ENCODE measurements at places on chromosomes 16 and 17.

DNA sequence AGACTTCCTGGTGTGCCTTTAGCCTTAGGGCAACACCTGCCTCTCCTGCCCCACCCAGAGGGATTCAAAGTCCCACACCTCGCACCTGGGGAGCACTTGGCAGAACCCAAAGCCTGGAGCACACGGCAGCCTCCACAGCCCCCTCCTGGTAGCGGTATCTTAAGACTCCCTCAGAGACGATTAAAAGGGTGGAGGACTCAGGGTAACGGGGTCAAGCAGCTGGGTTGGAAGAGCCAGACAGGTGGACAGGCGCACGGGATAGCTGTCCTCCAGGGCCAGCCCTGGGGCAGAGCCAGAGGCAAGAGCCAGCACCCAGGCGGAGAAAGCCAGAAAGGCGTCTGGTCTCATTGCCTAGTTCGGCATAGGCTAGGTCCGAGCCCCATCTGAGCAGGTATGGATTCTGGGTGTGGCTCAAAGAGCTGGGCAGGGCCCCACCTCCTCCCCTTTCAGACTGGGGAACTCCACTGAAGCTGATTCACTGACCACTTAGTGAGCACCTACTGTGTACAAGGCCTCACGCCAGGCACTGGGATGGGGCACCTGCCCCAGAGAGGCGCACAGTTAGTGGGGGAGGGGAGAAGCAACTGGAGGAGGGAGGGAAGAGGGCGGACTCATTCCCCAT, 55.0 kb upstream of the MEAK7 start:
- DNase-seq, result no peak

DNA sequence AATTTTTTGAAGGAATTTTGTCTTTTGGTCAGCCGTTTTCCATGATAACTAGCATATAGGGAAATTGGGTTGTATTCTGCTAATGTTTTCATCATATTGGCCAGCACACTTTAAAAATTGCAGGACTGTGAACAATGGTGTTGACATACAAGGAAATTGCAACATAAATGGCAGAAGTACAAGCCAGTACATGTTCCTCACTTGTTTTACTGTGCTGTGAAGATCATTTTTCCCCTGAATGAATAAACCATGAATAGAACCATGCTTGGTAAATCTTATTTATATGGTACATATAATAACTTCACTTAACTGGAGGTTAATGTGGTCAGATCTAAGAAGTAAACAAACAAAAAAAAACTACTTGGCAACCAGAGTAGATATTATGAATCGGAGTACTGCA, 22.8 kb downstream of the OMG start:
- no peak for DNase-seq

DNA sequence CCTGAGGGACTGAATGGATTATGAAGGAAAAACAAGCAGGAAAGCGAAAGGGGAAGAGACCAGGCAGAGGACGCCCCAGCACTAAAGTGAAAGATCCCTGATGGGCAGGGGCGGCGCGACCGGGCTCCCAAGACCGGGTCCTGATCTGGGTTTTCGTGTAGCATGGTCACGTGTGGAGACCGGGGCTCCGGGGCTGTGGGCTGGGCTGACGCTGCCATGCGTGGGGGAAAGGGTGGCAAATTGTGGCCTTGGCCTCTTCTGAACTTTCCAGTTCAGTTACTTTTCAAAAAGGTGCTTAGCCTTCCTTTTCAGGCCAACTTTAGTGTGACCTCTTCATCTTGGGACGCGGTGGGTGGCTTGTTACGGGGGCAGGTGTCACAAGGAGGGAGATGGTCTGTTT, 57.5 kb downstream of the METRNL start:
- no peak for DNase-seq

DNA sequence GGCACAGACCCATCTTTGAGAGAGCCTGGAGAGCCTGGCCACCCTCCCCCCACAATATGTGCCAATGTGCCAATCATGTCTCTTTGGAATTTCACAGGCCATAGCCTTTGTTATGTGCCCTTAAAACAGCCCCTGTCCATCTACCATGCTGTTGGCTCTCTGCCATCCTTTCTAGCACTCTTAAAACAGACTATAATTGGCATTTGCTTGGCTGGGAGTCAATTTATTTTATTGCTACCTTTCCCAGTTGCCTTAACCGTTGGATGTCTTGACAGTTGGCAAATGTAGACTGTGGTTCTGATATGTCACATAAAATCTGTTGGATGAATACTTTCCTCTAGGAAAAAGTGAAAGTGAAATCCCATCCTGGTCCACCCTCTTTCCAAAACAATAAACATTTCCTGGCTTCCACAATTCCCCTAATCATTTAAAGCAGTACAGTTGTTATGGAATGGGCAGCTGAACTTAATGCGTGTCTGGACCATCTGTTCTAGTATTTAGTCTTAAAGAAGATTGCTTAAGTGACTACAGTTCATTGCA, 394.0 kb downstream of the KCNJ2 start:
- no peak for DNase-seq

- DNase-seq, result no peak
Measured at GRCh38 chr16:75111514-75111940, 5.1 kb downstream of the LDHD start.

GRCh38 chr17:18967916-18968315, 16.0 kb downstream of the SLC5A10 start:
- no peak for DNase-seq

- DNase-seq, result no peak
Measured at GRCh38 chr16:49452578-49452977, 79.0 kb downstream of the C16orf78 start.

DNA sequence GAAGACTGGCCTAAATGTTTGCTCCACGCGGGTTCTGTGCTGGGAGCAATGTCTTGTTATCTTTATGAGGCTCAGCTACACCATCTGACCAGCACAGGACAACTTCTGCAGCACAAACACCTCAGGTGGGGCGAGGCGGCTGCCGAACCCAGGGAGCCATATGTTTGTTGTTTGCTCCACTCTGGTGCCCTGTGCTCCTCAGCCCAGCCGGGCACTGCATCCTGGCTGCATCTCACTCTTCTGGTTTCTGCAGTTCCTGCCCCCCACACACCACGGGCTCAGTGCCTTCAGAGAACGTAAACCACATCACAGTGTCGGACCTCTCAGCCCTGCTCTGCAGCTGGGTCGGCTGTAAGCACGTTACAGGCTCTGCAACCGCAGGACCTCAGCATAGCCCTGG, 32.4 kb downstream of the MXRA7 start:
- no peak for DNase-seq

GRCh38 chr17:1275962-1276736, 3.3 kb upstream of the TRARG1 start:
- peak; percentile 71 for DNase-seq

DNA sequence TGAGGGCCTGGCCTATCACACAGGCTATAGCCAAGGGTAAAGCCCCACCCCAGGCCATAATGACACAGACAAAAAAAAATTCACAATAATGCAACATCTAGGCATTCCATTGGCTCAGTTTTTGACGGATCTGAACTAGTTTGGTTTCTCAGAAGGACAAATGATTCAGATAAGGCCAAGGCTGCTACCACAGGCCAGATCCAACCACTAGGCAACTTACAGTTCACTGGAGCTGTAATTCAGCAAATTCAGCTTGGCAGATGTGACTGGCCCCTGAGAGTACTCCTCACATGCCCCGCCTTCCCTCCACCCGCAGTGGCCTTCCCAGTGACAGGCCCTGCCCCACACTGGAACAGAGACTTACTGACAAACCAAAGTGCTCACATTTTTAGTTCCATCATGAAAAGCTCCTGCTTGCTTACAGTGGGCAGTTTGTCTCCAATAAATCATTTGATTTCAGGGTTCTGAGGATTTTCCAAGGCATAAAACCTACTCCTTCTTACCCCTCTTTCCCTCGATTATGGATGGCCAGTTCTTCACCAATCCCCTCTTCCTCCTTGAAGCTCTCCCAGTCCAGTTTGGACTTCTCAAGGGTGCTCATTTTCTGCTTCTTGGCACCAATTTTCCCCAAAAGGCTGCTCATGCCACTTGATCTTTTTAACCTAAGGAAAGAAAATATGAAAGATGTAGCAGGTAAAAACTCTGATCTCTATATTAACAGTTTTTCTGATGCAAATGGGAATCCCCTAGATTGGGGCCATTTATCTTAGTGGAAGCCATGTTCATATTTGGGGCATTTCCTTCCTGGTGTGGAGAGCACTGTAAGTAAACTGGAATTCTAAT, 53.3 kb upstream of the BCAR1 start:
- no peak for DNase-seq

GRCh38 chr16:11394593-11394960, 49.3 kb downstream of the RMI2 start:
- no peak for DNase-seq

GRCh38 chr16:71526111-71526631, at the start of gene CHST4:
TSS of gene CHST4 (plus strand) at chr16:71526426. CDS start at chr16:71536678, 10,252 bp downstream.
- DNase-seq, result no peak

GRCh38 chr17:17737961-17738894, 57.0 kb downstream of the RAI1 start:
- no peak for DNase-seq

GRCh38 chr17:8413328-8413727, 15.7 kb upstream of the RNF222 start:
- no peak for DNase-seq

- no peak for DNase-seq
Measured at GRCh38 chr16:54241525-54241924, 45.1 kb downstream of the IRX3 start.

DNA sequence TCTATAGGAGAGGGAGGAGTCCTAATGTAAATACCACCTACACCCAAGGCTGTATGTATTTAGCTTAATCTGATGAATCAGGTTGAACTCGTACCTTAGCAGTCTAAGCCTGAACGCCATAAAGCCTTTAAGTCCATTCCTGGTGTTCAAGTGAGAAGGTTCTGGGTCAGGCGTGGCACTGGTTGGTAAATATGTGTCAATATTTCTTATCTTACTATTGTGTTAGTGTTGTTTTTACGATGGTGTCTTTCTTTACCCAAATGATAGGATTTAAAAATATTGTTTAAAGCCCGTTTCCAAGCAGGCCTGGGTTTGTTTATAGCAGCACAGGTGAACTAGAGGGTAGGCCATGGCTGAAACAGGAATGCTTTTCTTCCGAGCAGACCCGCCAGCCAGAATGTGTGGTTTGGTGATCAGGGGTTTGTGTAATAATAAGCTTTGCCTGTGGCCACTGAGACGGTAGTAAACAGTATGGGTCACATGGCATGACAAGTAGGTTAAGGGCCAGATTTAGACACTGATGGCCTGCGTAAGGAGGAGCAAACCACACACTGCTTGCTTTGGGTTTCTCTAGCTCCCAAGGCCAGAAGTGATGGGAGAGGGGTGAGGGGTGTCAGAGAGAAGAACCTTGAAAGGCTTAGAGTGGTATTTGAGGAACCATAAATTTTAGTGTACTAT, 3.3 kb downstream of the TMEM94 start:
- DNase-seq, result no peak

DNA sequence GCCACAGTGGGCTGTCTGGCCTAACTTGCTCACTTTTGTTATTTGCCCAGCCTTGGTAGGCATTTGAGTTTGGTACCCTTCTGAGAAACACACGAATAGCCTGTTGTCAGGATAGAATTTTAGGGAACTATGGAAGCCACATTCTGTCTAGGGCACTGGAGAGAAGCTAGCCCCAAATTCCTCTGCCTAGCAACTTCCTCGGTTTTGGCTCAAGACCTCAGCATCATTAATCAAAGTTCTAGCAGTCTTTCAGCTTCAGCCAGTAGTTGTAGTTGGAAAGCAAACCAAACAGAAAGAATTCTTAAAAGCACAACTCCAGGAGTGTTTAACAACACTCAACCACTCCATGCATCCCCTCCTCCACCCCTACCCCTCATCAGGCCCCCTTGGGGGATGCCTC, 572.1 kb upstream of the PSMD7 start:
- DNase-seq, result no peak

DNA sequence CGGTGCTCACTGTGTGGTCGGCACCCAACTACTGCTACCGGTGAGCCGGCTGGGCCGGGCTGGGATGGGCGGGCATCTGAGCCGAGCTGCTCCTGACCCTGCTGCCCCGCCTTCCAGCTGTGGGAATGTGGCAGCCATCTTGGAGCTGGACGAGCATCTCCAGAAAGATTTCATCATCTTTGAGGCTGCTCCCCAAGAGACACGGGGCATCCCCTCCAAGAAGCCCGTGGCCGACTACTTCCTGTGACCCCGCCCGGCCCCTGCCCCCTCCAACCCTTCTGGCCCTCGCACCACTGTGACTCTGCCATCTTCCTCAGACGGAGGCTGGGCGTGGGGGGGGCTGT, 6.9 kb downstream of the TBX6 start:
- no peak for DNase-seq

DNA sequence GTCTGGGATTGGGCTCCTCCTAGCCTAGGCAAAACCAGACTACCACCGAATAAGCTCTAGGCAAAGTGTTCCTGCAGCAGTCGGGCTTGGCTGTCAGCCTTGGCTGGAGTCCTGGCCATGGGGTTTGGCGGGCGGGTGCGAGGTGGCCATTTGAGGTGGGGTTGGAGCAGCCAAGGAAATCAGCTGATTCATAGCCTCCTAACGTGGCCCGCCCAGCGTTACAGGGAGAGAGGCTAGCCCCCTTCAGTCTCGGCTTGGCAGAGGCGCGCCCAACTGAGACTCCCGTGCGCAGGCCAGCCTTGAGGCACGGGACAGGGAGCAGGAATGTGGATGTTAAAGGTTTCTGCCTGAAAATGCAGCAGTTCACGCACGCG, 1.9 kb downstream of the PMP22 start:
- no peak for DNase-seq

- DNase-seq, result no peak
Measured at GRCh38 chr16:13471036-13471435, 448.9 kb upstream of the ERCC4 start.

DNA sequence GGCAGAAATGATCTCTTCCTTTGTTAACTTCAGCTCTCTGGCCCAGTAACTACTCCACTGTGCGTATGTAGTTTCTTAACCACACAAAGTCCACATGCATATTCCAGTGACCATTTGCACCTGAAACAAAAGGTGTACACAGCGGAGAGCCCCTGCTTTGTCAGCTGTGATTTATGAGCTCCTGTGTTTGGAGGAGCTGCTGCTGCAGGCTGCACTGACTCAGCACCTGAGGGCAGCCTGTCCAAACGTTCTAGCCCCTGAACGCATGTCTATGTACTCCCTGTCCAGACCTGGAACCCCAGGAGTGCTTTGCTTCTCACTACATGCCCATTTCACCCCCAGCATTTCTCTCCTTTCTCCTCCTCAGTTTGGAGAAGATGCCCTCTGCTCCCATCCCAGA, 216.1 kb downstream of the ABCC12 start:
- DNase-seq, result no peak

DNA sequence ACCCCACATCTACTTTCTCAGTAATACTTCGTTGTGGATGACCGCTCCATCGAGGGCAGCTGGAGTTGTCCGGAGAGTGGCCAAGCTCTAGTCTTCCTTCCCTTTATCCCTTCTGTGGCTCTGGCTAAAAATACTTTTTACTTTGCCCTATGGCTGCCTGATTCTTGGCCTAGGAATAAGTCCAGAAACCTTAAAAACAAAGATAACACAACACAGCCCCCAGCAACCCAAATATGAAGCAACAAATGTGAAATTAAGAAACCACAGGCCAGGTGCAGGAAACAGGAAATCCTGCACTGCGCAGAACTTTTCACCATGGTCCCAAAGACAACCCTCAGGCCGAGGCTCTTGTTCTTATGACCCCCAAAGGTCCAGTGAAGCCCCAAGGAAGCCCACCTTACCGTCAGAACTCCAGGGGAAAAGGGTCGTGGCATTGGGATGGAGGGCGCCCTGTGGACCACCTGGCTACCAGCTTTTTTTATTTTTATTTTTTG, 26.0 kb downstream of the TK2 start:
- DNase-seq, result no peak

- DNase-seq, result no peak
Measured at GRCh38 chr16:80718480-80719220, 85.7 kb downstream of the CDYL2 start.

- DNase-seq, result no peak
Measured at GRCh38 chr17:11404431-11405276, 163.6 kb downstream of the SHISA6 start.

- no peak for DNase-seq
Measured at GRCh38 chr16:19418200-19418599, 517 bp downstream of the TMC5 start.
